ENCODE measurements at places on chromosomes 11 and 22. TPM values are rescaled to one million over a fixed set of nuclear protein-coding genes. Genes with fewer than 3 reads are reported as not detected.

Gene CCDC116
- 0.24 TPM for total RNA-seq

- DNase-seq, result no peak
Measured at GRCh38 chr11:46491661-46492330, 100.2 kb upstream of the CHRM4 start.

DNA sequence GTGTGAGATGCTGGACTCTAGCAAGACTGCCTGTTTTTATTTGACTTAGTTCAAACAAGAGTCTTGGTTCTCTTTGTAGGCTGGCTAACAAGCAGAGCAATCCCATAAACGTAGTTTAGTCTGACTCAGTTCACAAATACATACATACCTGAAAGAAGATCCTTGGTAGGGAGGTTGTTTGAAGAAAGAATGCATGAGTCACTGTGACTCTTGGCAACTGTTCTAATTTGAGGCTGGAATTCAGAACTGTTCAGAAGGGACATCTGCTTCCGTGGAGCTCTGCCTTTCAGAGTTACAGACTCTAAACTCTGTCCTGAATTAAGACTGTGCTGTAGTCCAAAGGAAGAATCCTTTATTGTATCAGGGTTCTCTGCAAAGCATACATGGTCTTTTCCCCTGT lies 32.2 kb downstream of the C2CD3 start:
- DNase-seq, result no peak

Gene SC5D
- 18.0 TPM for total RNA-seq

Gene MAPK12
- 13.2 TPM for total RNA-seq

DNA sequence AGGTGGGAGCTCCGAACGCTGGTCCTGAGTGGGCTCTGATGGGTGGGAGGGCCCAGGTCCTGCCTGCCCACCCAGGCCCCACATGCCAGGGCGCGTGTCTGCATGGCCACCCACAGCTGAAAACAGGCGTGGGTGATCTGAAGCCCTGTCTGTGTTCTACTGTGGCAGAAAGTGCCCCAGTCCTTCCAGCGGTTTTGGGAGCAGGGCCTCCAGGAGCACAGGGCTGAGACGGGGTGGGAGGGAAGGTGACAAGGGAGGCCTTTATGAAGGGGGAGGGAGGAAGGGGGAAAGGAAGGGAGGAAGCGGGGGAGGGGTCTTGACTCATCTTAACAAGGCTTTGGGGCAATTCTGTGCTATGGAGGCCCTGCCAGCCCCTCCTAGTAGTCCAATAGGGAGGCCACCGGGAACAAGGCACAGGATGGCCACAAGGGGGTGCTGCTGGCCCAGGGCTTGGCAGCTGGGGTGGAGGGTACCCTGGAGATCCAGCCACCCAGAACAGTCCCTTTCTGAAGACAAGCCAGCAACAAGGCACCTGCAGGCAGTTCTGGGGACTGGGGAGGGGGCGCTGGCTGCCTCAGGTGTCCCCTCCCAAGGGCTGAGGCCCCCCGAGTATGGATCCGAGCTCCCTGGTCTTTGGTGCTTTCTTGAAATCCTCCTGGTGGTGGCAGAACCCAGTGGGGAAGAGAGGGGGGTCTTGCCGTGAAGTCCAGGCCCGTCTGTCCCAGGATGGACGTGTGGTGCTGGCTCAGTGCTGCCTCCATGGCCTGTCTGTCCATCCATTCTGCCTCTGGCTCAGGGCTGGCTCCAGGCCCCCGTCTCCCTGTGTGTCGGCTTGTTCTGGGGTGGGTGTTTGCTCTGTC lies 6.3 kb upstream of the FADS3 start:
- peak; percentile 84 for DNase-seq

DNA sequence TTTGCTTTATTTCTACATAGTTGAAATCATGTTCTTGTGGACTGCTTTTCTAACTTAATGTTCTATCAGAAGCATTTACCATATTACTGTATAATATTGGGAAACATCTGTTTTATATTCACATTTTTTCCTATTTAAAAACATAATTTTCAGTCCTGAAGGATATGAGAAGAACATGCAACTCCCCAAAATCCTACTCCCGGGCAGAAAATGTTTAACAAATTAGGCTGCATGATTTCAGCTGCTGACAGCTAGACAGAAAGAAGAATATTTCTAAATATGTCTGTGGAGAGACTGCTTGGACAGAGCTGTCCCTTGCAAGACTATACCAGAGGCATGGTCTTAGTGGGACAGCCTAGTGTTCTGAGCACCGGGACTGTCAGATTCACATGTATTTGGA lies 15.7 kb upstream of the AMPD3 start:
- DNase-seq, result no peak

Gene TMEM126A
- 76.1 TPM for total RNA-seq

Gene FDXACB1
- total RNA-seq, result 0.86 TPM

Gene PCSK7
- 22.3 TPM for total RNA-seq

DNA sequence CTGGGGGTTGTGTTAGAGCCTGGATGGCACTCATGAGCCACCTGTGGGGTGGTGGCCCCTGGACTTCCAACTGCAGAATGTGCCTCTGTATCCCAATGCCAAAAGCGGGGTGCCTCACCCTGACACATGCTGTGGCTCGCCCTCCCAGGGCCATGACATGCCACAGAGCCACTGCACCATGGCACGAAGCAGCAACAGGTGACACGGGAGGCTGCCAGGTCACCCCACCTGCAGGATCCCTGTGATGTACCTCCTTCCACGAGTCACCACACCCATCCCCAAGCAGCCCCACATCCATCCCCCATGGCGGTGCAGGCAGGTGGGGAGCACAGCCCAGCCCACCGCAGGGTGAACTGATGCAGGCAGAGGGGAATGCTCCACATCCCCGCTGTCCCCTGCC lies 14.8 kb downstream of the NECTIN1 start:
- DNase-seq, result no peak

Gene MMP27
- not detected for total RNA-seq

- no peak for DNase-seq
Measured at GRCh38 chr11:96306600-96306932, 36.4 kb downstream of the MAML2 start.

GRCh38 chr11:88312628-88313027 lies 24.9 kb downstream of the CTSC start:
- DNase-seq, result no peak

GRCh38 chr22:38879108-38879729 lies 7.2 kb upstream of the CBX6 start:
- no peak for DNase-seq

Gene OR5A1
- total RNA-seq, result not detected

DNA sequence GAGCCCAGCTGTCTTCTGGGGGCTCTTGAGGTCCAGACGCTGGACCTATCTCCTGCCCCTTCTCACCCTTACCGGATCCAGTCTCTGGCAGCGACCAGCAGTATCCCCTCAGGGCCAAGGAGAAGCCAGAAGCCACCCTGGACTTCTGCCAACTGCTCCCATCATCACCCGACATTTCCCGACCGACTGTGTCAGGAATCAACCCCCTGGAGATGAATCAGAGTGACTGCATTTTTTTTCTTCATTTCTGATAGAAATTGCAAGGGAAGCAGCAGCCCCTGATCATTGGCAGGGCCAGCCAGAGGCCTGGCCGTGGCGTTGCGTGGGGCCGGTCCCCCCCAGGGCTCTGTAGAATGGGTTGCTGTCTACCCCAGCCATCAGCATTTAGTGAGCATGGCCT lies 5.2 kb upstream of the LIF start:
- DNase-seq, result no peak

DNA sequence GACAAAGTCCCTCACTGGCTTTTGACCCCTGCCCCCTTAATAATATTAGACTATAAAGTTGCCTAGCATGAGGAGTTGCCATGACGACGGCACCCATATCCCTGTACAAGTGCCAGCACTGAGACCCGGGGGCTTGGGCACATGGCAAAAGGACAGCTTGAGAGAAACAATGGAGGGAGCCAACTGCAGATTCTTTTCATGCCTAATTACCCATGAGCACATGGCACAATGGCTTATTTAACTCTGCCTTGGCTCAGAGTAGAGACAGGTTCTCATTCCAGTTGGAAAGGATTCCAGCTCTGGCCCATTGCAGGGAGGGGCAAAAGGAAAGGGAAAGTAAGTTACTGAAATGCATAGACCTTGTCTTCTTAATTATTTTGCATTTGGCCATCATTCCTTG lies 261.2 kb upstream of the UBASH3B start:
- no peak for DNase-seq

GRCh38 chr22:41534219-41534618 lies 10.1 kb downstream of the POLR3H start:
- DNase-seq, result no peak

DNA sequence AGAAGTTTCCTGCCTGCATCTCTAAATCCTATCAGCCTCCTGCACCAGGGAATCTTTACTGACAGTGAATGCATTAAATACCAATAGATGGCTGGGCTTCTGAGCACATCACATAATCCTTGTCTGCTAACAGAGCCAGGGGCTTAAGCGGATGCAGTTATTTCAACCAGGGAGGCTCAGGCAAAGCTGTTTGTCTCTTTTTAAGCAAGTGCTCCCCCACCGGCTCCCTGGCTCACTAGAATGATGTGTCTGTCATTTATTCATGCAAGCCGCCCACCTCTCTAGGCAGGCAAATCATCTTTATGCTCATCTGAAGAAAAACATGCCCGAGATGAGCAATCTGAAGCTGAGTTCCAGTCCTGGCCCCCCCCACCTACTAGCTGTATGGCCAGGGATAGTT lies 182.3 kb downstream of the TENM4 start:
- no peak for DNase-seq

Gene CD44
- 15.4 TPM for total RNA-seq

- no peak for DNase-seq
Measured at GRCh38 chr22:36741204-36741793, 34.6 kb downstream of the IFT27 start.

DNA sequence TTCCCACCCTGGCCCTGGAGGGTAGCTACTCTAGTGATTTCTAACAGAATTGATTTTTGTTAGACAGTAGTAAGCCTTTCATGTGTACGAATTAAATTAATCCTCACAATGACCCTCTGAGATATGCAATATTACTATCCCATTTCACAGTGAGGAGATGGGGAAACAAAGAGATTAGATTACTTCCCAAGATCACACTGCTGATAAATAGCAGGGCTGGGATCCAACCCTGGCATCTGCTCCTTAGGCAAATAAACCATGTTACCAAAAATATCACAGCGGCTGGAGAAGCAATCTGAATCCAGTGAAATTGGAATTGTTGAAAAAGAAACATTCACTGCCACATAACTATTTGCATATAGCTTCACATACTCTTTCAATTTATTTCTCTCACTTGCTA lies 12.8 kb upstream of the CAVIN3 start:
- no peak for DNase-seq

- no peak for DNase-seq
Measured at GRCh38 chr11:37525336-37525735, 927.3 kb upstream of the RAG2 start.

DNA sequence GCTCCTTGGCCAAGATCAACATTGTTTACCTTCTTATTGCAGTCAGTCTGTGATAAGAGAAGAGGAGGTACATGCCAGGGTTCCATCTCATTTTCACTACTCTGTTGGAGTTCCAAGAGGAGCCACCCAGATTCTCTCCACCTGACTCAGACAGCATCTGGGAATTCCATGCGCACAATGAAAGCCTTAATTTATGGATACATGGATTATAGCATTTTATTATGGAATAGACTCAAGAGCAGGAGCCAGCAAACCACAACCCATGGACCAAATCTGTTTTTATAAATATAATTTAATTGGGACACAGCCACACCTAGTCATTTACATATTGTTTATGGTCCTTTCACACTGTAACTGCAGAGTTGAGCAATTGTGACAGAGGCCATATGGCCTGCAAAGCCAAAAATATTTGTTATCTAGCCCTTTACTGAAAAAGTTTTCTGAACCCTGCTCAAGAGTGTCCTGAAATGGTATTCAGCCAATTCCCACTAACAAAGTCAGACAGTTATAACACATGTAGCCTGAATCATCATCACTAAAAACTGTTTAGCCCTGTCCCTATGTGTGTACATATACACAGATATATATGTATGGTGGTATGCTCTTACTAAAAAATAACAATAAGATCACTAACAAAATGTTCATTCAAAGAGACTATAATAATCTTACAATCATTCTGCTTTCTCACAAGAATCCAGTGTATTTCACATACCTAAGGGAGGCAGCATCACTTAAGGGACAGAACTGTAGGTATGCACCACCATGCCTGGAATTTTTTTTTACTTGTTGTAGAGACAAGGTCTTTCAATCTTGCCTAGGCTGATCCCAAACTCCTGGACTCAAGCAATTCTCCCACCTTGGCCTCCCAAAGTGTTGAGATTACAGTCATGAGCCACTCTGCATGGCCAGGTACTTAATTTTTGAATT lies 104.5 kb upstream of the TEAD1 start:
- no peak for DNase-seq

DNA sequence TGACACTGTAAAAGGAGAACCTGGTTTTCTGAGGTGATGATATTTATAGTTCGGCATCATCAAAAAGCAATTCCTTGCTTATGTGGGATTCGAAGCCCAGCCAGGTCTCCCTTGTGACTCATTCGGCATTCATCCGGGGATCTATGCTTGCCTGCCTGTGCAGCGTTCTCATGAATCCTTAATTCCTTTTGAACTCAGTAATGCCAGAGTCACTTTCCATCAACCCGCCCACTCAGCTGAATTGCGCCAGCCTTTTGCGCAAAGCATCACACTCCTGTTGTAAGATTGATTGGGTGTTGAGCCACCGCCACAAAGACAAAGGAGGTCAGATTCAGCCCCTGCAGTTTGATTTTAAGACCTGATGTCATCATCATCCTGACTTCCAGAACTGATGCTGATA lies 128.6 kb downstream of the SLC17A6 start:
- no peak for DNase-seq

- peak; percentile 52 for DNase-seq
Measured at GRCh38 chr11:11848891-11849746, 7.3 kb downstream of the USP47 start.

DNA sequence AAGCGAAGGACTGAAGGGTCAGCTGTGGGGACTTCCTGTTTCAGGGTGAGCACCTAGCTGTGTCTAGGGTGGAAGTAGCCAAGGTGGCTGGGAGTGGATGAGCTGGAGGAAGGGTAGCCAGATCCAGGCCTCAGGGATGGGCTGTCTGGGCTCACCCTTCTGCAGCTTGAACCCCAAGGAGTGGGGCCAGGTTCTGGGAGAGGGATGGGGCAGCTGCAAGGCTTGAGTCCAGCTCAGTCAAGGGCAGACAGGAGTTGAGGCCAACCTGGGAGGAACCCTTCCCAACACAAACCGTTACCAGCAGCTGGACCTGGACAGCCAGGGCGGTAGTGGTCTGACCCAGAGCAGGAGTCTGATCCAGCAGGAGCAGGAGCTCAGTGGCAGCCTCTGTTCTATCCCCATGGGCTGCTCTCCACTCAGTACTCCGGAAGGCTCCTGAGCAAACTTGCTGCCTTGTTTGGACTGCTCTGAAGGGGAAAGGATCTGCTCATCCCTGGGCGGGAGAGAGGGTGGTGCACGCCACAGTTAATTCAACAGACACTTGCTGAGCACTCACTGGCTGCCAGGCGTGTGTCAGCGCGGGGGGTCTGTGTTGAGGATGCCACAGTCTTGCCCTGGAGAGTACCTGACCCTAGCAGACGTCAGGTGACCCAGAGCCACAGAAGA lies 53.8 kb upstream of the THY1 start:
- no peak for DNase-seq

Gene IRAG1
- total RNA-seq, result 4.5 TPM

Gene CSF2RB
- total RNA-seq, result 2.2 TPM

Gene PGR
- total RNA-seq, result 7.9 TPM

Gene SEC14L6
- not detected for total RNA-seq

GRCh38 chr11:120612513-120613263 lies 101.1 kb downstream of the GRIK4 start:
- no peak for DNase-seq

Gene MIOX
- not detected for total RNA-seq

Gene ANO5
- total RNA-seq, result 68.9 TPM

Gene CRY2
- total RNA-seq, result 68.3 TPM

GRCh38 chr11:30002157-30002785 lies 14.6 kb downstream of the KCNA4 start:
- no peak for DNase-seq

- no peak for DNase-seq
Measured at GRCh38 chr11:36388951-36389350, 92.9 kb downstream of the PRR5L start.
